ENCODE measurements at places on chromosomes 1 and 21.

- no peak for DNase-seq
Measured at GRCh38 chr1:184116287-184116686, 64.8 kb downstream of the TSEN15 start.

- DNase-seq: no peak
Measured at GRCh38 chr21:42496839-42497202, 797 bp upstream of the RSPH1 start.

GRCh38 chr1:246001837-246002230 lies 505.2 kb downstream of the SMYD3 start:
- DNase-seq: no peak

GRCh38 chr1:107683191-107683657 lies 281.8 kb downstream of the VAV3 start:
- no peak for DNase-seq

GRCh38 chr1:62906428-62906886 lies 122.5 kb downstream of the ATG4C start:
- DNase-seq: no peak

- no peak for DNase-seq
Measured at GRCh38 chr1:34915521-34915920, 13.9 kb downstream of the DLGAP3 start.

GRCh38 chr1:46524843-46525242 lies 26.6 kb downstream of the KNCN start:
- no peak for DNase-seq

DNA sequence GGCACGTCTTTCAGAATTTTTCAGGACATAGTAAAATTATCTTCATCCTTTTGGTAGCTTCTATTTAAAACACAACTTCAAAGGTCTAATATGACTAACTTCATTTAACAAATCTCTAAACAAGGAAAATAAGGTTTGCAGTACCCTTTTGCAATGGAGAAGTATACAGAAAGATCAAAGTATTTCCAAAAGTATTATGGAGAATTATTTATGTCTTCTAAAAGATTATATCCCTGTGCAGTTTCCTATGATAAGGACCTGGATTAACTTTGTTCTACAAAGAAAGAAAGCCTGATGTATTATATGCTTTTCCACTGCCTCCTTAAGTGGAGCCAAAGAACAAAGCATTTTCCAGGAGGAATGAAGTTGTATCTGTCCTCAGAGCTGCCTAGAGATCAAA lies 353.0 kb upstream of the RUNX1 start:
- no peak for DNase-seq

GRCh38 chr1:206590025-206590758 lies 22.1 kb downstream of the EIF2D start:
- DNase-seq: peak; percentile 66

DNA sequence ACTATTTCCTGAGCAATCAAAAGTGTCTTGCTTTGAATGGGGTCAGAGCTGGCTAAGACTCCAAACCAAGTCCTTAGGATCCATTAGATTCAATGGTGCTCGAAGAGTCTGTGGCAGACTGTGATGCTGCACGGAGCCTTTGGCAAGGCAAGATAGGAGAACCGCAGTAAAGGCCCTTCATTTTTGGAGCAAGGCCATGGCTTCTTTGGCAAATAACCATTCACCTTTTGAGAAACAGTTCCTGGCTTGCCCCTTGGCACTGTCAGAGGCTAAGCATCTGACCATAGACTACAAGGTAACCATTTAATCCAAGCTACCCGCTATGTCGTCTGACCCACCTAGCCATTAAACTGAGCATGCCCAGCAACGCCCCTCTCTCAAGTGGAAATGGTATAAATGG lies 45.2 kb downstream of the EDN2 start:
- DNase-seq: no peak

DNA sequence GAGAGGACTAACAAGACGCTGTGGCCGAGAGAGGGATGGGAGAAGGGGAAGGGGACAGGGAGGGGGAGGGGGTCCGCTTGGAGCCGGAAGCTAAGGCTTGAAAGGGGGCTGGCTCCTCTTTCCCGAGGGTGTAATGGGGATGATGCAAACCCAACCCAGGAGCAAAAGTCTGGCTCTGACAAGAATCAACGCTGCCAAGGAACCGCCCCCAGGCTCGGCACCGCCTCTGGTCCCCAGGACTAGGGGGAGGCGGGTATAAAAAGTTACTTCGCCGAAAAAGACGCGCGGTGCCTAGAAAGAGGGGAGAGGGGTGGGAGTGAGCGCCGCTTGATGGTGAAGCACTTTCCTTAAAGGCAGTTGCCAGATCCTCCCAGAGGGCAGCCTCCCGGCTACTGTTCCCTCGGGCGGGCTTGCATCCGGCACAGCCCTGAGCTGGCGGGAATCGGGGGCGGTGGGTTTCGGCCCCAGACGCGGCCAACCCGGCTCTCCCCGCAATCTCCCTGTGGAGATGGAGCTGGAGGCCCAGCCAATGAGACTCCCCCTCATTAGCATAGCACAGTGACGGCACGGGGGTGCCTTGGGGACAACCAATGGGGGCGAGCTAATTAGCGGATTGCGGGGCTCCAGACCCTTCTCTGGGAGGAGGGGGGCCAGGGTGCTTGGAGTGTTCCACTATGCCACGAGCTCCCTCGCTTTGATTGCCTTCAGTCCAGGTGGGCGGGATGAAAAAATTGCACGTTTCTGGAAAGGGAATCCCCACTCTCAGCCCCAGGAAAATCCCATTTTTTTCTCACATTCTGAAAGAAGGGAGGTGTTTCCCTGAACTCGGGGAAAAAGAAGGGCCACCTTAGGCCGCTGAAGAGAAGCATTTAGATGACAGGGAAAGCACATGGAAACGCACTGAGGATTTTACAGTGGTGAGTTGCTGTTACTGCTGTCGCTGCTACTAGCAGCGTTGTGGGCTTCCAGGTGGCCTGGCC lies at the start of gene KCNT2:
Gene KCNT2 (minus strand): TSS at position 51 of the 980 bp plus-strand sequence. CDS start 131 bp downstream, outside the sequence.
- no peak for DNase-seq

- no peak for DNase-seq
Measured at GRCh38 chr1:49051647-49052046, 275.0 kb upstream of the BEND5 start.

GRCh38 chr1:61523893-61524605 lies 200.9 kb downstream of the TM2D1 start:
- DNase-seq: no peak

DNA sequence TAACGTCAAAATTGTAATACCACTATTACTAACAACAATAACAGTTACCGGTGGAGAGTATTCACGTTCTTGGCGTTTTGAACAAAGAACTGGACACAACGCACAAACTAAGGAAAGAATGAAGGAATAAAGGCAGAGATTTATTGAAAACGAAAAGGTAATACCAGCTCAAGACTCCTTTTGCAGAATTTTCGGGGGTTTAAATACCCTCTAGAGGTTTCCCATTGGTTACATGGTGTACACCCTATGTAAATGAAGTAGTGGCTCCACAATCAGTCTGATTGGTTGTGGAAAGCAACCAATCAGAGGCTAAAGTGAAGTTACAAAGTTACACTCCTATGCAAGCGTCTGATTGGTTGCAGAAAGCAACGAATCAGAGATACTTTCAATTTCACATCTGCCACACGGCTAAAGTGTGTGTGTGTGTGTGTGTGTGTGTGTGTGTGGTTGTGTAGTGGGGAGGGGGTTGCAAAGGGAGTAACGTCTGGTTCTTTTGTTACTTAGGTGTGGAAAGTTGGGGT lies 1.1 kb upstream of the GTF2B start:
- DNase-seq: peak; percentile 20

DNA sequence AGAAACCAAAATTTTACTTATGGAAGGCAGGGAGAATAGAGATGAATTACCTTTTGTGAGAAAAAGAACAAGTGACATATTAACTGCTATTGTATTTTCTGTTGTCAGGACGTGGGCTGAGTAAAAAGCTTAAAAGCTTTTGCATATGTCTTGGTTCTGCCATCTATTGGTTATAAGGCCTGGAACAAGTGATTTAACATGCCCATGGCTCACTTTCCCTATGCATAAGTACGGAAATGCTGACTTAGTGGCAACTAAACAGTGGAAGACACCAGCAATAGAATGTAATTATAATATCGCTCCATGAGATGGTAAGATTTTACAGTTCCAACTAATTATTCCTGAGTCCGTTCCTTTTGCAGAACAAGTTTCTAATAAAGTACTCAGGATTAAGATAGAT lies 6.7 kb upstream of the CTSS start:
- DNase-seq: no peak

Measured in central memory CD4-positive, alpha-beta T cell (primary cell).